ENCODE measurements at places on chromosomes 3 and 15. TPM values are rescaled to one million over a fixed set of nuclear protein-coding genes. Genes with fewer than 3 reads are reported as not detected.

- DNase-seq: no peak
Measured at GRCh38 chr3:6578526-6578925, 282.4 kb upstream of the GRM7 start.

DNA sequence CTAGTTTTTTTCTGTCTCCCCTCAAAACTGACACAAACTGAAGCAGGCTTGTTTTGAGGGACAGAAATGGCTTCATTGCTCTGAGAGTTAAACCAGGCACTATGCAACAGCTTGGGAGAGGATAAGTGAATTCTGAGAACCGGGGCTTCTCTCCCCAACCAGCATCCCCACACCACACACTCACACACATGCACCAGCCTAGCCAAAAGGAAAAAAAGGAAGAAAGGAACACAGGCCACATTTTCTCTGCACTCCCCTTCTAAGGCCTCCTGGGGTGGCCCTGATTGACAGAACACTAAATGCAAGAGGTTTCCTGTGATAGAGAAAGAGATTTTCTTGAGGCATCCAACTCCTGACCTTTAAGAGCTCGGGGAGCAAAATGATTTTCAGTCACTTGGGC, 177.5 kb downstream of the TLE3 start:
- DNase-seq: no peak

Gene KCNAB1
- under 0.01 TPM for total RNA-seq

Gene NRG4
- total RNA-seq: not detected

Gene ARHGEF26
- total RNA-seq: 0.13 TPM
